ENCODE measurements at places on chromosomes 1 and 21. TPM values are rescaled to one million over a fixed set of nuclear protein-coding genes. Genes with fewer than 3 reads are reported as not detected.

IL10RB gene
- total RNA-seq: 62.3 TPM

TMPRSS2 gene
- total RNA-seq: not detected

MX1 gene
- total RNA-seq: 3.6 TPM

HAO2 gene
- total RNA-seq: not detected

TMEM240 gene
- total RNA-seq: 5.4 TPM

NMNAT2 gene
- total RNA-seq: under 0.01 TPM

AIRE gene
- not detected for total RNA-seq
